ENCODE measurements at places on chromosomes 2 and 18.

GRCh38 chr2:31383471-31384153, 30.9 kb downstream of the XDH start:
- no peak for DNase-seq

GRCh38 chr2:11775384-11775783, 29.0 kb downstream of the LPIN1 start:
- DNase-seq, result no peak

GRCh38 chr2:122267947-122268346, 512.5 kb downstream of the TSN start:
- DNase-seq, result no peak

DNA sequence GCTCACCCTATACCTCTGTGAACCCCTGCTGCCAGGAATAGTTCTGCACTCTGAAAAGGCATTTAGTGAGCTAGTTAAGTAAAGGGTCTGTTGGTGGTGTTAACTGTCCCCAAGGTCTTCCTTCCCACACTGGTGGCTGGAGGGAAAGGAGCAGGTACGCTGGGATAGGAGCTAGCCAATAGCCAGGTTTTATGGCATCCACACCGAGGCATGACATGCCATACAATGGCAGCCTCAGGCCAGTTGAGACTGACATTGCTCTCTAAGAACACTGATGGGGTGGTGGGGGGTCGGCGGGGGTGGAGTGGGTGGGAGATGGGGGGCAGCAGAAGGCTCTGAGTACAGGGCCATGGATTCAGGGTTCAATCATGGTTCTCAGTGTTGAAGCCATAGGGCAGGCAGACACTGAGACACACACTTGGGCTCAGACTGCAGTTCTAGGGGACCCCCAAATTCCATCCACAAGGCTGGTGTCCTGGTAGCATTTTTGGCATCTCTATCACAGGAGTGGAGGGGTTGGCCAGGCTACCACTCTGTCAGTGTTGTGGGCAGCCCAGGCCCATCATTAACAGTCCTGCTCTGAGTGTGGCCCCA, 136.0 kb downstream of the CTIF start:
- no peak for DNase-seq

- no peak for DNase-seq
These were observed 45.0 kb downstream of the SLC4A3 start for GRCh38 chr2:219672406-219672805.

GRCh38 chr2:42102024-42102590, 54.3 kb downstream of the PKDCC start:
- DNase-seq, result peak; percentile 91

All from stimulated activated CD8-positive, alpha-beta memory T cell treated with anti-CD3 and anti-CD28 coated beads, Interleukin-2, amount 100 ng/mL, for 1 hour (primary cell).